ENCODE measurements at places on chromosomes 1 and 21.

GRCh38 chr1:113223546-113223945 lies 150.5 kb downstream of the LRIG2 start:
- no peak for DNase-seq

- no peak for DNase-seq
Observed at GRCh38 chr1:151312411-151312810, 14.8 kb downstream of the PI4KB start.

GRCh38 chr1:93124556-93125355 lies 45.7 kb downstream of the MTF2 start:
- DNase-seq = no peak

DNA sequence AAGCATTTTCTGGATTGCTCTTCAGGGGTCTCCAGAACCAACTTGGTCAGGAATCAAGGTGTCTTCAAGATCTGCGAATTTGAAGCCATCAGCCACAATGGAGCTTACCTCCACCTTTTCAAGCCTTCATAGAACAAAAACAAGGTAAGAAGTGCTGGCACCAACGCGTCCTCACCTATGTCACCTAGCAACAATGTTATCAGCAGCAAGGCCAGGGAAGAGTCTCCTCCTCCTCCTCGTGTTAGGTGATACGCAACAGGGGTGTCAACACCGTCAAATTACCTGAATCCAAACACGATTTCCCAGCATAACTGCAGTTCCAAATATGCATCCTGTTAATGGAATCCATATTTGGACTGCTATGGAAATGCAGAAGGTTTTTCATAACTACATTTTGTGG lies 4.1 kb upstream of the TIAM1 start:
- DNase-seq = no peak

DNA sequence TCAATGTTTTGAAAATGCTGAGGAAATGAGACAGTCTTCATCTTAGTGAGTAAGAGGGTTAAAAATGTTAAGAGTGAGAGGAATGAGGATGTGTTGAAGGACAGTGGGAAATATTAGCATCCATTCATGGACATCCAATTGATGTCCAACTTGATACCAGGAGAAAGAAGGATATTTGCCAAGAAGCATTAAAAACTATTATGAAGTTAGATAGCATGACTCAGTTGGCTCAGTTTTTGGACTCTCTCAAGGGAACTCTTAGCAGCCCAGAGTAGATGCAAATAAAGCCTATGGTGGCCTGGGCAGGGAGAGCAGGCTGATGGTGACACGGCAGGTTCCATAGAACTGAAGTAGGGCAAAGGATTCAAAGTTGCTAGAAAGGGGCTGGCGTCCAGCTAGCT lies 171.0 kb downstream of the ZZZ3 start:
- no peak for DNase-seq

GRCh38 chr1:209457401-209458125 lies 126.0 kb upstream of the CAMK1G start:
- DNase-seq = no peak

- DNase-seq = no peak
Observed at GRCh38 chr1:118429856-118430255, 244.8 kb upstream of the SPAG17 start.

DNA sequence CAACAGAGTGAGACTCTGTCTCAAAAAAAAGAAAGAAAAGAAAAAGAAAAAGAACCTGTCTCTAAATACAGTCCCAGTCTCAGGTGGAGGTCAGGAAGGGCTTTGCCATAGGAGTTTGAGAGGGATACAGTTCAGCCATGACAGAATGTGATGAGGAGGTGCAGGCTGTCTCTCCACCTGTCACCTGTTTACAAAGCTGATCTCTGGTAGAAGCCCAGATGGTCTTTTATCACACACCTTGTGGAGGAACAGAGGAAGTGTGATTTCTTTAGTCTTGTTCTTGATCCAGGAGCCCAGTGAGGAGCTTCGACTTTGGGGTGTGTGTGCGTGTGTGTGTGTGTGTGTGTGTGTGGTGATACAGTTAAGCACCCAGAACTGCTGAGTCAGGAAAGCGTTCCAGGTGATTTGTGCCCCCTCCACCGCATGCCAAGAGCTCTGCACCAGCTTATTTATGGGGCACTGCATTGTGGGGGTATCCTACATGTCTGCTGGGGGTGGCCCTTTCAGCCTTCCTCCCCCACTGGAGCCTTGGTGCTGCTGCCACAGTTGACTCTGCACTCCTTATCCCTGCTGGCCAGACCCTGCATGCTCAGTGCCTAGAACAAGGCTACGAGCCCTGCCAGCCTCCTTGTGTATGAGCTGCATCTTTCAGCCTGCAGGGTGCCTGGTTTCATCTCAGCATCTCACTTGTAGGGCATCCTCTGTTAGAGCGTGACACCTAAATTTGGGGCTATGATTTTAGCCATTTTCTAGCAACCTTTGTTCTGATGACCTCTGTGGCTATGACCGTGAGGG lies 19.3 kb downstream of the DOP1B start:
- DNase-seq = no peak

DNA sequence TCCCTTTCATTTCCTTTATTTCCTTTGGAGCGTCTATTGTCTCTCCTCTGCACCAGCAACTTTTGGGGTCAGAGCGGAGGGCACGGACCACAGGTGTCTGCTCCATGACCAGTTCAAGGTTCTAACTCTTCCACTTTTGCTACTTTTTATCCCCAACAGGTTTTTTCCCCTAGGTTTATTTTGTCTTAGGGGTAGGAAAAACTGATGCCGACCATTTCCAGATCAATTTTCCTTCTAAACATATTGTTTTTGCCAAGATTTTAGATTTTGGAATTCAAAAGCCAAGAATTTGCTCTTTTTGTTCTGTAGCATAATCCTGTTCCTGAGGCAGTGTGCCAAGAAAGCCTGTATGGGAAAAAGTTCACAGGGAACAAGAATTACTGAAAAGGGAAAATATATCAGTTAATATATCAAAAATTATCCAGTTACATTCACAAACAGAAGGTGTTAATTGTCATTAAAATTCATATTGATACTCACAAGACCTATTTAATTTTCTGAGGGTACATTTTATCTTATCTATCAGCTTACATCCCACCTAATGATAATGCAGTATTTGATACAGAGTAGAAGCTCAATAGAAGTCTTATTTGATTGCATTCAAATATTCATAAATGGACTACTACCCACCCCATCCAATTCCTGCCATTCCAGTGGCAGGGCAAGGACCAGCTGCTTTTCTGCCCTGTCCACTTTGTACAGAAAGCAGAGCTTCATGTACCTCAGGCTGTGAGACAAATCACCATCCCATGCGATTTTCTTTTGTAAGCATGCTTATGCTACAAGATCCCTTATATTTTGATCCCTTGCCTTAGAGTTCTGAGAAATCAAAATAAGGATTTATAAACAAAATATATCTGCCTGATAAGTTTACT lies 31.2 kb downstream of the TSEN15 start:
- DNase-seq = no peak

DNA sequence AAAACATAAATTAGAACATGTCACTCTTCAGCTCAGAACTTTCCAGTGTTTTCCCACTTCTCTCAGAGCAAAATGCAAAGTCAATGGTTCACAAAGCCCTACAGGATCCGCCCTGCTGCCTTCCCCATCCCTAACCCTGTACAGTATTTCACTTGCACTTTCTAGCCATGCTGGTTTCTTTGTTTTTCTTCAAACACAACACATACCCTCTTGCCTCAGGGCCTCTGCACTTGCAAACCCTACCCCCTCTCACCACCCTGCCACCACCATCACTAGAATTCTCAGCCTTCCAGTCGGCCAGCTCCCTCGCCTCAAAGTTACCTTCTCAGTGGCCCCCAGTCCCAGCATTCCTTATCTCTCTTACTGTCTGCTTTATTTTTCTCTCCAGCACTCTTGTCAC lies 17.6 kb downstream of the TEX35 start:
- DNase-seq = no peak

DNA sequence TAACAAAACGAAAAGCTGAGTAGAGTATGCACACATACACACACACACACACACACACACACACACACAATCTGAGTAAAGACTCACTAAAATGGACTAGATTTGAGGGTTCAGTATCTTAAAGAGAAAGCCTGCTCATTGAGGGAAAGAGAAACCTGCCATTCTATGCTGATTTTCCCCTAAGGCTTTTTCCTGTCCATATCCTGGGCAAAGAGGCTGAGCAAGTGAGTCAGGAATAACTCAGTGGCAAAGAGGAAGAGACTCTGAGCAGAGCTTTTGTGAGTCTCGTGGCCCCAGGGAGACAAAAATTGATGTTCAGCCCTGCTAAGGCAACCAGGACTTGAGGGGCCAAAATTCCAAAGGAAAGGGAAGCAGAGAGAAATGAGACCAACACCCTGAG lies 37.3 kb upstream of the RUNX1 start:
- no peak for DNase-seq

GRCh38 chr1:165152109-165152508 lies 204.4 kb downstream of the LMX1A start:
- DNase-seq = no peak

GRCh38 chr1:177945943-177946650 lies 23.8 kb downstream of the SEC16B start:
- DNase-seq = no peak

GRCh38 chr1:12009318-12009947 lies 9.9 kb upstream of the MIIP start:
- no peak for DNase-seq

DNA sequence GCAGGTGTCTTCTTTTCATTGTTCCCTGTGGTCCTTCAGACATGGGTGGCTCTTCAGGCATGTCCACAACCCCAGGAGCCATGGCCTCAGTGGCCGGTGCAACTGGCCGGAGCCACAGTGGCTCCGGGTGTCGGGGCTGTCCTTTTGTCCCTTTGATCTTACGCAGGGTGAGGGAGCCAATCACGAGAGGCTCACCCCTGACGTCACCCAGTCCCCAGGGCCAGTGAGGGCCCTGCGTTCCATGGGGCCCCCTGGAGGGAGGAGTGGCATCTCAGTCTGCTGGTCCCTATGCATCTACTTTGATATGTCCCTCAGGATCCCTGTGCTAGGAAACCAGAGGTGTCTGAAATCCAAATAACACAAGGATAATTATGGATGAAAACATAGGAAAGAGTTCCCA lies 29.3 kb downstream of the ZSCAN20 start:
- no peak for DNase-seq

- no peak for DNase-seq
Observed at GRCh38 chr21:45294509-45295291, 7.0 kb upstream of the POFUT2 start.

- no peak for DNase-seq
Observed at GRCh38 chr1:229410692-229411433, 23.0 kb downstream of the ACTA1 start.

DNA sequence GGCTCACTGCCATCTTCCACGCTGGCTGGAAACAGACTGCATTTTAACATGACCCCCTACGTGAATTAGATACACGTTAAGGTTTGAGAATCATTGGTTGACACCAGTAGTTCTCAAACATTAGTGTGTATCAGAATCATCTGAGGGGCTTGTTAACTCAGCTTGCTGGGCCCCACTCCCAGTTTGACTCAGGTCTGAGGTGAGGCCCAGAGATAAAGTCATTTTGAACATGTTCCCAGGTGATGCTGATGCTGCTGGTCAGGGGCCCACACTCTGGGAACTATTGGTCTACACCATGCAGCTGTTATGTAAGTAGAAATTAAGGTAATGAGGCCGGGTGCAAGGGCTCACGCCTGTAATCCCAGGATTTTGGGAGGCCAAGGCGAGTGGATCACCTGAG lies 1.3 kb downstream of the LSM10 start:
- DNase-seq = no peak

DNA sequence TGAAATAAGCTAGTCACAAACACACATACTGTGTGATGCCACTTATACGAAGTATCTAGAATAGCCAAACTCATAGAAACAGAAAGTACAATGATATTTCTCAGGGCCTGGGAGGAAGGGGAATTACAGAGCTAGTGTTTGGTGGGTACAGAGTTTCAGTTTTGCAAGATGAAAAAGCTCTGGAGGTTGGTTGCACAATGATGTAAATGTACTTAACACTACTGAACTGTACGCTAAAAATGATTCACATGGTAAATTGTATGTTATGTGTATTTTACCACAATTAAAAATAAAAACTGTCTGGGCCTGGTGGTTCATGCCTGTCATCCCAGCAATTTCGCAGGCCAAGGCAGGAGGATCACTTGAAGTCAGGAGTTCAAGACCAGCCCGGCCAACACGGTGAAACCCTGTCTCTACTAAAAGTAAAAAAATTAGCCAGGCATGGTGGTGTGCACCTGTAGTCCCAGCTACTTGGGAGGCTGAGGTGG lies 15.3 kb upstream of the FHAD1 start:
- no peak for DNase-seq

DNA sequence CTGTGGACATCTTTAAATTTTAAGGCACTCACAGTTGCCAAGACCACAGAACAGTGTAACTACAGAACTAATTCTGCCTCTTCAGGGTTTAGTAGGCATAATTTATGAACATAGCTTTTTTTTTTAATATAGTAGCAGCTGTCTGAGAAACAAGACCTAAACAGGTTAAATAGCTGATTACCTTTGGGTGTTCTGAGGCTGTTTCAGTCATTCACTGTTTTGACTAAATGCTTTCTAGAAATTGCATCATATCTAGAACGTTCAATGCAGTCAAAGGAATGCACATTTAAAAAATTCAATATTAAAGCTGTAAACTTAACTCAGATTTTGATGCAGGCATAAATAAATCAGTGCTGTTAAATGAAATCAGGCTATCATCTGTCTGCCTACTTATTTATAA lies 101.6 kb downstream of the BRINP3 start:
- DNase-seq = no peak

- DNase-seq = no peak
Observed at GRCh38 chr1:3360646-3361257, 93.7 kb upstream of the ARHGEF16 start.

DNA sequence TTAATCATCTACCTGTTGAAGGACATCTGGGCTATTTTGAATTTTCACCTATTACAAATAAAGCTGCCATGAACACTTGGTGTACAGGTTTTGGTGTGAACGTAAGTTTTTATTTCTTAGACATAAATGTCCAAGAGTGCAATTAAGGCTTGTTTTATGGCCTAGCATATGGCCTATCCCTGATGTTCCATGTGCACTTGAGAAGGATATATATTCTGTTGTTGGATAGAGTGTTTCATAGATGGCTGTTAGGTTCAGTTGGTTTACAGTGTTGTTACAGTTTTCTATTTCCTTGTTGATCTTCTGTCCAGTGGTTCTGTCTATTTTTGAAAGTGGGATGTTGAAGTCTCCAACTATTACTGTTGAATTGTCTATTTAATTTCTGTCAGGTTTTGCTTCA lies 61.2 kb upstream of the NFASC start:
- no peak for DNase-seq

DNA sequence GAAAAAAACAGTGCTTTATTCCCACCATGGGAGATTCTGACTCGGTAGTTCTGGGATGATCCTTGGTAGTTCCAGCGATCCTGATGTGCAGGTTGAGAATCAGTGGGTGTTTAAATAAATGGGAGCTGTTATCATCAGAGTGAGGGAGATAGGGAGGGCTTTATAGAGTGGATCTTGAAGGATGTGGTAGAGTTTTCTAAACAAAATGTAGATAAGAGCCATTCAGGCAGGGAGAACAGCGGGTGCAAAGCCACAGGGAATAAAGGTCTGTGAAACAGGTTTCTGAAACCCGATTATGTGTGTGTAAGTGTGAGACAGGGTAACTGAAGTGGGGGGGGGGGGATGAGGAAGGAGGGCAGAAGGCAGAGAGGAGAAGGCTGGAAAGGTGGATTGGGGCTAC lies 75.8 kb upstream of the ADAR start:
- no peak for DNase-seq

- no peak for DNase-seq
Observed at GRCh38 chr1:63916485-63917360, 142.9 kb downstream of the ROR1 start.

- no peak for DNase-seq
Observed at GRCh38 chr1:157695417-157695816, 5.2 kb downstream of the FCRL3 start.

All from GF-D8 (cell line).